Stimulated activated CD4-positive, alpha-beta T cell treated with anti-CD3 and anti-CD28 coated beads, Interleukin-12 subunit alpha, Interleukin-12 subunit beta, amount 100 ng/mL, for 48 hours (primary cell): ENCODE measurements at places on chromosomes 12 and 14.

DNA sequence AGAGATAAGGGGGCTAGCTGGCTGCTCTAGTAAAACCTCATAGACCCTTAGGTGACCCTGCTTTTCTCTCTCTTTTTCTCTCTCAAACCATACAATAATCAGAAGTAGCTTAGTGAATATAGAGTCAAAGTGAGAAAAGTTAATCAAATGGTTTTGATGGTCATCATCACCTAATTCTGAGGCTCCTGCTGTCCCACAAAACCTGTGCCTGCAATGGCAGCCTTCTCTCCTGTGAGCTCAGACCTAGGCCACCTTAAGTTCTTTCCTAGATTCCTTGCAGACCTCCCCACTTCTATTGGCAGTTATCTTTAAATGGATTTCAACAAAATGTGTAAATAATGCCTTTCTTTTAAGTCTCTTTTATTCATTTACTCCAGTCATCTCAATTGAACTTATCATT lies 1.5 kb upstream of the RPAP3 start:
- DNase-seq, result no peak

DNA sequence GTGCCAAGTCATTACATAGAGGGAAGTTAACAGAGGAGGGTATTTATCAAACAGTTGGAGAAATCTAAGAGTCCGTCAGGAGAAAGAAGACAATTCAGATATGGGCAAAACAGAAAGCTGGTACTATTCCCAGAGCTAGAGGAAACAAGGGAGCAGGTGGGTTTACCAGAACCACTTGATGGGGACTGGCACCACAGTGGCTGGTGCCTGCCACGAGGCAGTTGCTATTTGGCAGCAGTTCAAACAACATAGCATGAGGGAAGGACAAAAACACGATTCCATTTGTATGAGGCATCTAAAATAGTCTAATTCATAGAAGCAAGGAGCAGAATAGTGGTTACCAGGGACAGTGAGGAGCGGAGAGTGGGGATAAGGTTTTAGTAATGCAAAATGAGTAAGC lies 24.6 kb upstream of the KLRD1 start:
- DNase-seq, result no peak

- DNase-seq, result no peak
Observed at GRCh38 chr12:57852200-57852599, 5.7 kb upstream of the CTDSP2 start.

GRCh38 chr14:101058571-101058970 lies 155.0 kb upstream of the RTL1 start:
- DNase-seq, result no peak

DNA sequence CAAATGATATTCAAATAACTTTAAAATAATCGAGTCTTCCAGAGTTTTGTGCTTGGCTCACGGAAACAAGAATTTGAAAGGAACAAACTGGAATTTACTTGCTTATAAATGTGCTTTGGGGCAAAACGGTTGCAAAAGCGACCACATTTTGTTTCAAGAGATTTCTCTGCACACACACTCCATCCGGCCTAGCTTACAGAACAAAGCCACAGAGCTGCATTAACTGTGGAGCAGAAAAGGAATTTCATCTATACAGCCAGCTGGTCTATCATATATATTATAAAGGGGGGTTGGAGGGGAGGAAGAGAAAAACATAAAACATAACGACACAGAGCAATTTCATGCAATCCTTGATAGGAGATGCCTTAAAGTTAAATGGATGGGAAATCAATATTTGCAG lies 153.0 kb downstream of the MYRFL start:
- no peak for DNase-seq

DNA sequence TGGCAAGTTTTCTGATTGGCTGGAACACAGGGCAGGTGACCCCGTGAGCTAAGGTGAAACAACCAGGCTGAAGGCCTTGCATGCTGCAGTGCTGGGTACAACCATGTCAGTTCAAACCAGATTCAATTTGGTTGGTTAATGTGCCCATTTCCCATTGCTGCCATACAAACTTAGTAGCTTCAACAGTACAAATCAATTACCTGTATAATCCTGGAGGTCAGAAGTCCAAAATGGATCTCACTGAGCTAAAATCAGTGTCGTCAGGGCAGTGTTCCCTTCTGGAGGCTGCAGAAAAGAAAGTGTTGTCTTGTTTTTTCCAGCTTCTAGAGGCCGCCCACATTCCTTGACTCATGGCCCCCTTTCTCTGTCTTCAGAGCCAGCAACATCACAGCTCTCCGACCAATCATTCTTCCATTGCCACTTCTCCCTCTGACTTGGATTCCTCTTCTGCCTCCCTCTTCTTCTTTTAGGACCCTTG lies 221.7 kb downstream of the ZFP36L1 start:
- DNase-seq, result no peak

DNA sequence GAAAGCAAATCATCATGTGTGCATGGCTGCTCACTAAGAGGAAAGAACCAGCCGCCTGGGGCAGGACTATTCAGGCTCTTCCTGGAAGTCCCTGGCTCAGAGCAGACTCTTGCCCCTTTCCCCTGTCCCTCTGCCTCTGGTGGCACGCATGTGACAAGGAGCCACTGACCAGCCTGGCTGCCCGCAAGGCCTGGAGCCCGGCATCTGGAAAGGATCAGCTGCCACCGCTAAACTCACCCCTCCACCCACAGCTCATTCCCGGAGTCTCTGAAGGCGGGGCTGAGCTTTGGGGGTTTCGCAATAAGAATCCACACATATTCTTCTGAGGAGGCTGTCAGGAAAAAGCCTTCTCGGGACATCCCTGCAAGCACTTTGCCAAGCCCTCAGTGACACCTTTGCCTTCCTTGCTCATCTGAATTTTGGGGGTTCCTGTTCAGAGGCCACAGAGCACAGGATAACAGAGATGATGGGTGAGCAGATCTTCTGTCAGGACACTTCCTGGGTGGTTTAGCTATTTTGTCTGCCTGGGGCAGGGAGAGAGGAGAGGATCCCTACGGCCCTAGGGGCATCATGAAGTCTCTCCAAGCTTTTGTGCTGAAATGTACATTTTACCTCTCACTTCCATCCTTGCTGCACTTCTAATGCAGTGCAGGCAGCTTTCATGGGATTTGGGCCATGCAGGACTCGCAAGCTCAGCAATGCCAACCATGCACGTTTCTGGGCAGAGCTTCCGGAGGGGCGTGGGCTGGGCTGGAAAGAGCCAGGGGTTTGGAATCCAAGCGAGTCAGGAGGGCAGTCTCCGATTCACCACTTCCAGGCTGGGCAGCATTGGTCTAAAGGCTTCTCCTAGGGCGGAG lies 124.8 kb upstream of the MAP1LC3B2 start:
- DNase-seq, result no peak

GRCh38 chr12:71972441-71973074 lies 33.9 kb downstream of the TPH2 start:
- no peak for DNase-seq

DNA sequence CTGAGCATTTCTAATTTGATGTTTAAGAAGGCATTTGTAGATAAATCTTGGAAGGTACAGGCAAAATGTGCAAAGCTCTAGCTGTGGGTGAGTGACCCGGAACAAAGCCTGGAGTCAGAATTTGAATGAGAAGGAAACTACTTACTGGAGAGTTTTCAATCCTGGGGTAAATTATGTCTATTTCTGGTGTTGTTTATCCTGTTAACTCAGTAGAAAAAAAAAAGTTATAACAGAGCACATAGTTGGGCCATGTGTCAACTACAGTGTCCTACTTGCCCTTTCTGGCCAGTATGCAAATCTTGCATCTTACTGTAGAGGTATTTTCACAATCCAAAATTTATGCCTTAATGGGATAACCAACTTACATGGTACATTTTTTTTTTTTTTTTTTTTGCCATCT lies 182.3 kb downstream of the SYNE2 start:
- DNase-seq, result no peak

- DNase-seq, result no peak
Observed at GRCh38 chr12:107359382-107359781, 266.0 kb upstream of the CRY1 start.

DNA sequence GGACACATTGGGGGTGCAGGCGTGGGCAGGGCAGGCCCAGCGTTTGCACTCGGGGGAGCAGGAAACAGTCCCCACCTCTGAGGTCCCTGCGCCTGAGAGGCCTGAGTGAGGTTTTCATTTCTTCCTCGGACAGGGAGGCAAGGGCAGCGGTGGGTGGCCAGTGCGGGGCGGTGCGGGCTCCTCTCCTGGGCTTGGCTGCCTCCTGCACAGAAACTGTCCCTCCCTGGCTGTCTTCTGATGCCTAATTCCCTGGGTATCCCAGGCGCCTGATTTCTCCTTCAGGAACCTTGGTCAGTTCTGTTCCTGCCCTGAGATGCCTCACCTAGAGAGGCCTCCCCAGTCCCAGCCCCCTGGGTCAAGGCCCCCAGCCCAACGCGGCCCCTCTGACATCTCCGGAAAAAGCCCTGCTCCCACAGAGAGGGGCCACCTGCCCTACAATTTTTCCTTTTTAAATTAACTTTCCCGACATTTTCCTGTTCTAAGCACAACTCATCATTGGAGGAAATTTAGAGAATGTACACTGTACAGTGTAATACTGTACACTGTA lies 260.3 kb downstream of the ADGRD1 start:
- DNase-seq, result no peak

DNA sequence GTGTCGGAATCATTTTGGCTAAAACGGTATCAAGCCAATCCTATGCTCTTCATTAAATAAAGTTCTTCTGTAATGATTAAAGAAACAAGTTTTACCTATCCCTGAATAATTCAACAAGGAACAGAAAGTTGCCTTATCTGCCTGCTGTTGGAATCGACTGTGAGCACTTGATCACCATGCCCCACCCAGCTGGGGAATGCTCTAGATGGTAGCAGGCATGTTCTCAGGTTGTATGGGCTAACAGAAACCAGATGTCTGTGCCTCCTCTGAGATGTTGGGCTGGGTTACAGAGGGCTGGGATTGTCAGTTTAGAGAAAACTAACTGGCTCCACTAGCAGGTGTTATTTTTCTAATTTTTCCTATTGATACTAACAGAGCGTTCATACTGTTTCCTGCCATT lies 28.9 kb downstream of the RTRAF start:
- DNase-seq, result no peak

DNA sequence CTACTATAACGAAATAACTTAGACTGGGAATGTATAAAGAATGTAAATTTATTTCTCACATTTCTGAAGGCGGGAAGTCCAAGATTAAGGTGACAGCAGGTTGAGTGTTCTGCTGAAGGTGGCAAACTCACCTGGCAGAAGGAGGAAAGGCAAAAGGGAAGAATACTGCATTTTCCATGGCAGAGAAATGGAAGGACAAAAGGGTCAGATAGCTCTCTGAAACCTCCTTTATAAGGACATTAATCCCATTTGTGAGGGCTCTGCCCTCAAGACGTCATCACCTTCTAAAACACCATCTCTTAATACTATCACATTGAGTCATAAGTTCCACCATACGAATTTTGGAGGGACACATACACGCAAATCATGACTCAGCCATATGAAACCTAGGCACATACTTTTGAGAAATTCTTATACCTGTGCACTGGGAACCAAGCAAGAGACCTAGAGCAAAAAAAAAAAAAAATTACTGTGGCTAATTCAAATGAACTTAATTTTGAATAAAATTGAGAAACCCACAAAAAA lies 1669.3 kb upstream of the FLRT2 start:
- no peak for DNase-seq

GRCh38 chr12:27186022-27186839 lies 57.9 kb upstream of the STK38L start:
- no peak for DNase-seq

GRCh38 chr12:32854716-32855115 lies 41.9 kb downstream of the PKP2 start:
- DNase-seq, result no peak

- no peak for DNase-seq
Observed at GRCh38 chr14:65783576-65783975, 371.0 kb downstream of the FUT8 start.

DNA sequence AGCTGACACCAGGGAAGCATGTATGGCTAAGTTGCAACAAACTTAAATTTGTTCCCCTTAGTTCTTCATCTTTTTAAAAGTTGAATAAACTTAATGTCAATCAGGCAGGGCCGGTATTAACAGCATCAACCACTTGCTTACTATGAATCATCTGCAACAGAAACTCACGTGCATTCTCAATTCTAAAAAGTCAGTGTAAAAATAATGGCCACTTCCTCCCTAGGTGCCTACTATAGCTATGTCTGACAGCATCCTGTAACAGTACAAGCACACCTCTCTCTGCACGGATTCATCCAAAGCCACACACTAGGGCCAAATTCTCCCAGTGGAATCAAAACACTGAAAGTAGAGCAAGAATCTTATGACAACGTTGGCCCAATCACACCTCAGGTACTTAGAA lies 48.6 kb downstream of the PPP1R36 start:
- DNase-seq, result no peak

DNA sequence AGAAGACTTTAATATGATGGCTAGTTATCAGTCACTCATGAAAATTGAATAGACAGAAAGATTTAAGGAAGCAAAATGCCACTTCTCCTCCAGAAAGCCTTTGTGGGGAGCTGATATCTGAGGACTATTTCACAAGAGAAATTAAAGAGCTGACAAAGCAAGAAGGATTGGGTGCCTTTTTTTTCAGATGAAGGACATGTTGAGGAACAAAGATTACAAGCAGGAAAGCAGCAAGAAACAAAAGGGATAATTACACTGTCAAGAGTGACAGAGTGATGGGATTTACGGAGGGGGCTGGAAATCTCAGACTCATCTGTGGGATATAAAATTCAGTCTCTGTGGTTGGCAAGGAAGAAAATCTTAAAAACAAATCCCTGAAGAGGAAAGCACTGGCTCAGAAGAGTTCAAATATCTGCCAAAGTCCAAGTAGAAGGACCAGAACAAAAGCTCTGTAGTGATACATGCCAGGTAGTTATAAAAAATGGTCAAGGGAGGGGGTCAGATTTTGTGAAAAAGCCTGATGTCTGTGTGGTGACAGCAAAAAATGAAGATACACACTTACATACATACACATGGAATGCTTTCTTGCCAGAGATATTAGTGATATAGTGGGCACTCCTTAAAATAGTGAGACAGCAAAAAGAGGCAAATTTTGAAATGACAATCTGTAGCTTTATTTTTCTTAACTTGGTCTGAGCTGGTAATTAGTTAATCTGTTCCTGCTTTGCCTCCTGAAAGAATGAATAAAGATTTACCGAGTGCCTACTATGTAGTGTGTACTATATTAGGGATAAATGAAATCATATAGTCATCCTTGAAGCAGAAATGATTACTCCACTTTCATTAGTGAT lies 62.9 kb downstream of the EPS8 start:
- DNase-seq, result no peak

- no peak for DNase-seq
Observed at GRCh38 chr12:126512916-126513913, 1448.0 kb downstream of the AACS start.

- DNase-seq, result no peak
Observed at GRCh38 chr12:5307065-5307464, 124.8 kb upstream of the NTF3 start.

DNA sequence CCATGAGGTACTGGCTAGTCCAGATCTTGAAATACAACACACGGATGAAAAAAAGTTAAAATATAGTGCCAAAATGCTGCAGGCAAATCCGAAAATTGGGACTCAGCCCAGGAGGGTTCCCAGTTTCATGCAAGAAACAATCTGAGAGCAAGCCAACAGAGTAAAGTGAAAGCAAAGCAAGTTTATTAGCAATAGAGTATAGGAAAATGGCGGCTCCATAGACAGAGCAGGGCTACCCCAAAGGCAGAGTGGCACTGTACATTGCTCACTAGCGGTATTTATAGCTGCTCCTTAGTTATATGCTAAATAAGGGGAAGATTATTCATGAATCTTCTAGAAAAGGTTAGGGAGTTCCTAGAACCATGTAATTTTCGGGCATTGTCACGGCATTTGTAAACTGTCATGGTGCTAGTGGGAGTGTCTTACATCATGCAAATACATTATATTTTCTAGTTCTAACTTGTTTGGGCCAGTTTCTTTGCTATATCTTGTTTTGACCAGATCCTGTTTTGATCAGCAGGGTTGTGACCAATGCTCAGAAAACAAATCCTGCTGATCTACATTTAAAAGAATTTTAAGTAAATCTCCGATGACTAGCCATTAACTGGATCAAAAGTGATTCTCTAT lies 29.1 kb downstream of the RECQL start:
- DNase-seq, result no peak
